ENCODE measurements at places on chromosomes 6 and 20. TPM values are rescaled to one million over a fixed set of nuclear protein-coding genes. Genes with fewer than 3 reads are reported as not detected.
A peak's percentile ranks its signal among the peaks of the same experiment; 100 is the strongest.

Gene CYP39A1
- total RNA-seq: 2.1 TPM

DNA sequence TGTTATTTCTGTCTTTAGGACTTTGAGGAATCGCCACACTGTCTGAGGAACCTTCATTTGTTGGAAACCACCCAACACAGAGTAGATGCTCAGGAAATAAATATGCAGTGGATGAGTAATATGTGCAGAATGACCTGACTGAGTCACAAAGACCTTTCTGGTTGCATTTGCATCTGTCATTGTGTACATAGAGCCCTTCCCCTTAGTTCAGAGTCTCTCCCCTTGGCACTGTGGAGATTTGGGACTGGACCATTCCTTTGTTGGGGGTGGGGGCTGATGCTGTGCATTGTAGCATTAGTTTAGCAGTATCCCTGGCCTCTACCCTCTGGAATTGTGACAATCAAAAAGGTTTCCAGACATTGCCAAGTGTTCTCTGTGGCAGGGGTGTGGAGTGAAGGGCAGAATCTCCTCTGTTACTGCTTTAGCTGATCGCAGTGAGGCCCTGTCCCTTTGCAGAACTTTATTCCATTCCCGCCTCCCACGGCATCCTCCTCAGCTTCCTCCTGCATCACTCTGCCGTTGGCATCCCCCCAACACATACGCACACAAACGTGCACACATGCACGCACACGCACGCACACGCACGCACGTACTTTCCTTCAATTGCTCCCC, 64.5 kb downstream of the EYA2 start:
- H3K27me3 ChIP-seq: no peaks in the 10 kb centered on the region
- peaks cover 31% of the 10 kb centered on the region for H3K4me1 ChIP-seq
- no peaks in the 10 kb centered on the region for H3K36me3 ChIP-seq
- peak; percentile 83 for DNase-seq

GRCh38 chr6:166194914-166195859, 27.5 kb upstream of the TBXT start:
- H3K4me1 ChIP-seq: no peaks in the 10 kb centered on the region
- H3K27ac ChIP-seq: no peak overlapping the region
- H3K4me3 ChIP-seq: no peak overlapping the region
- DNase-seq: no peak
- 0 out of 2 replicates have a peak, but pooled peaks cover 6% of the 10 kb centered on the region for H3K27me3 ChIP-seq

Gene TCF21
- not detected for total RNA-seq

Gene PDE10A
- total RNA-seq: 2.4 TPM

GRCh38 chr6:52532457-52532856, 44.4 kb downstream of the TRAM2 start:
- H3K4me1 ChIP-seq: peaks cover 38% of the 10 kb centered on the region
- H3K36me3 ChIP-seq: peaks cover 79% of the 10 kb centered on the region
- no peaks in the 10 kb centered on the region for H3K27me3 ChIP-seq
- H3K27ac ChIP-seq: no peak overlapping the region
- no peak for DNase-seq

Gene NRN1
- total RNA-seq: 20.6 TPM

DNA sequence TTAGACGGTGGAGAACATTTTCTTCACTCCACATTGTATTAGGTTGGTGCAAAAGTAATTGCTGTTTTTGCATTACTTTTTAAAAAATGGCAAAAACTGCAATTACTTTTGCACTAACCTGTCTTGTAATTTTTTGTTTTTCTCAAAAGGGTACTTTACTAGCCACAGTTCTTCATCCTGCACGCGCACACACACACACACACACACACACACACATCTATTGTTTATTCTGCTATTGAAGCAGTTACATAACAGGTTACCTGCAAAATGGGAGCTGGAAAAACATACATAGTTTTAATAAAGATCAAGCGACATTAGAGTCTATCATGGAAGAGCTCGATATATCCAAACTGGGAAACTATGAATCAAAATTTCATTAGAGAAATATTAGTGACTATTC, 235.2 kb downstream of the SIM1 start:
- peak overlapping the region; percentile 32 for H3K4me3 ChIP-seq
- peak overlapping the region; percentile 67 for H3K27ac ChIP-seq
- no peak for DNase-seq
- H3K36me3 ChIP-seq: no peaks in the 10 kb centered on the region

GRCh38 chr6:150531957-150532356, 67.7 kb upstream of the PLEKHG1 start:
- no peak for DNase-seq
- no peak overlapping the region for H3K4me3 ChIP-seq
- no peaks in the 10 kb centered on the region for H3K4me1 ChIP-seq

Gene SLA2
- total RNA-seq: not detected

DNA sequence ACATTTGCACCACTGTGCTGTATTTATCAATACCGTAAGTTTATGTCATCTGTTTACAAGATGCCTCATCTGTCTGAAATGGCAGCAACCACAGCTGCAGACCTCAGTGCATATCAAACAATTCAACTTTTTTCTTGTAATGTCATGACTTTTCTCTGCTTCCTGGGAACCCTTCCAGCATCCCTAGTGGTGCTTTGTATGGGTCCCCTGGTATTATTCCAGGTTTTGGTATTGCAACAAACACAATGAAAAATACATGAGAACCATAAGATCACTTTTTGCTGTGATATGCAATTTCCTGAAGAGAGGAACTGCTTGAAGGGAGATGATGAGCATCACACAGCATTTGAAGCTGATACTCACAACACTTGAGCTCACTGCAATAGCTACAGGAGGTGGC, 12.0 kb upstream of the TXNDC5 start:
- no peaks in the 10 kb centered on the region for H3K27me3 ChIP-seq
- no peaks in the 10 kb centered on the region for H3K36me3 ChIP-seq
- DNase-seq: no peak

DNA sequence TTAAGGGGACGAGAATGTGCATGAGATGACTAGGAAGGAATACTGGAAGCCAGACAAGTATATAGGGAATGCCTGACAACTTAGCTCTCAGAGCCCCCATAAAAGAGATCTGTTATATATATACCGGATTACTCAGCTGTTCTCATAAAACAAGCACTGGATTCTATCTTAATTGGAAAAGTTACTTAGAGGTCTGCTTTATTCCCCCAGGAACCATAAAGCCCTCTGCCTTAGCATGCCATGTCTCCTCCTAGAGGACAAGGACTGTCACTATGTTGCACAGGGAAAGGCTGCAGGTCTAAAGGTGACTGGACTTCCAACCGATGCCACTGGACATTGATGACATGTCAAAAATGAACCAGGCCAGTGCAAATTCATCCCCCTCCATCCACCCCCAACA, 6.4 kb downstream of the EXOC2 start:
- H3K27ac ChIP-seq: peak overlapping the region; percentile 41
- peaks cover 67% of the 10 kb centered on the region for H3K4me1 ChIP-seq
- H3K4me3 ChIP-seq: no peak overlapping the region
- peaks cover 51% of the 10 kb centered on the region for H3K36me3 ChIP-seq
- no peaks in the 10 kb centered on the region for H3K27me3 ChIP-seq

- H3K4me1 ChIP-seq: 0 out of 2 replicates have a peak, but pooled peaks cover 6% of the 10 kb centered on the region
- H3K4me3 ChIP-seq: no peak overlapping the region
- H3K36me3 ChIP-seq: peaks cover 38% of the 10 kb centered on the region
- no peak for DNase-seq
- H3K27me3 ChIP-seq: no peaks in the 10 kb centered on the region
Measured at GRCh38 chr20:35359335-35359950, 52.3 kb downstream of the UQCC1 start.

GRCh38 chr6:70849348-70850069, 107.4 kb downstream of the B3GAT2 start:
- H3K36me3 ChIP-seq: no peaks in the 10 kb centered on the region
- no peak overlapping the region for H3K27ac ChIP-seq
- no peaks in the 10 kb centered on the region for H3K27me3 ChIP-seq
- no peak for DNase-seq
- H3K4me1 ChIP-seq: no peaks in the 10 kb centered on the region

Measured in SJSA1 (cell line).